ENCODE measurements at places on chromosomes 2 and 18.
A peak's percentile ranks its signal among the peaks of the same experiment; 100 is the strongest.

DNA sequence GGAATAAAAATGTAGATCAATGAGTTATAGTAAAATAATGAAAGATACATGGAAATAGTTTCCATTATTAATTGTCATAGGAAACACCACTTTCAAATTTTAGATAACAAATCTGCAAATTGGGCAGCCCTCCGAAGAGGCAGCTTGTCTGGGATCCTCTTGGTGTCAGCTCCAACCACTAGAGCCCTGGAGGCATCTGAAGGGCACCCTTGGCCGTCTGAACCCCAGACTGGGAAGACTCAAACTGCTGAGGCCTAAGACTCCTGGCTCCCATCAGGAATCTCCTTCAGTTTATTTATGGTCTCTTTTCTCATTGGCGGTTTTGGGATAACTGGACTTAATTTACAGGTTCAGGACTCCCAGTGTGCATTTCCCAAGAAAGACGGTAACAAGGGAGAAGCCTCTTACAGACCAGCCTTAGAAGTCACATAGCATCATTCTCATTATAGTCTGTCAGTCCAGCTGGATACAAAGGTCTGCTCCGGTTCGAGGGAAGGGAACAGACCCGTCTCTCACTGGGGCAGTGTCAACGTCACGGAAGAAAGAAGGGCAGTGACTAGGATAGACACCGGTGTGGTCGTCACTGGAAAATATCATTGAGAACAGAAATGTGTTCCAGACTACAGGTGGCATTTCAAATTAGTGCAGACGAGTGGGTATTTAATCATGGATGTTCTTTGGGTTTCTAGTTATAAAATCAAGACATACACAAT is 390.7 kb upstream of the NETO1 start:
- no peak for DNase-seq

DNA sequence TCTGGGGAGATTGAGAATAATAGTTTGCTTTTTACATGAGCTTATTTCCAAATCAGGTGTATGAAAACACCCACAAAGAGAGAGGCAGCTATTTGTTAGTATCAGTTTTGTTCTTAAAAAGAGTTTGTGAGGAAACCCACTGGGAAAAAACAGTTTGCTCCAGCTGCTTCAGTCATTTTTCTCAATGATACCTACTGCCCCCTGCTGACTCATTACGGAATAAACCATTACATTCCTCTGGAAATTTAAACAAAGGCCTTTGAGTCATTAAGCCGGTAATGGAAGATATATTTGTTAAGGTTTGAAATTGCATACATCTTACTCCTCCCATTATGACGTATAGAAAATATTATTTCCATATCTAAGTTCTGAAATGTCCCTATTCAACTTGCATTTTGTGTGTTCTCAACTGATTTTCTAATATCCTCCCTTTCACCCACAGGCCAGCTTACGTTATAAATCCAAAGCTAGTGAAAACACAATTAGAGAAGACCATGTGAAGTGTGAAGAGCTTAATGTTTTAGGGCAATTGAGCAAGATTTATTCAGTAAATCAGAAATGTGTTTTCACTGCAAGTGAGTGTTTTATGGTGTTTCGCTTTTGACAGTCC is 761.6 kb downstream of the DSC3 start:
- peak; percentile 27 for DNase-seq

DNA sequence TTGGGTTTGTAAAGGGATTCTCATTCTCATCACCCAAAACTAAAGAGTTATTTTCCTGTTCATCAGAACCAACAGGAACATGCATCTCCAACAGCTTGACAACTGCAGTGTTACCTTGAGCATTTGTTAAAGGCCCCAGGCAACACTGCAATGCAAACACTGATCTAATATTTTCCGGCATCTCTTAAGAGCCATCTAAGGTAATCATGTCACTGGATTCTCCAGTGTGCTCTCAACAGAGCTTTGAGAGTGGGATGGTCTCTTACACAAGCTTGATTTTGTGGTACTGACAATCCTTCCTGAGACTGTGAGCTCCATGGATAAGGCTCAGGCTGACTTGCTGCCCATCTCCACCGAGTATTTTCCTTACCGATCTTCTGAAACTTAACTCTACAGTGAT is 90.5 kb upstream of the ITGB6 start:
- DNase-seq, result no peak

DNA sequence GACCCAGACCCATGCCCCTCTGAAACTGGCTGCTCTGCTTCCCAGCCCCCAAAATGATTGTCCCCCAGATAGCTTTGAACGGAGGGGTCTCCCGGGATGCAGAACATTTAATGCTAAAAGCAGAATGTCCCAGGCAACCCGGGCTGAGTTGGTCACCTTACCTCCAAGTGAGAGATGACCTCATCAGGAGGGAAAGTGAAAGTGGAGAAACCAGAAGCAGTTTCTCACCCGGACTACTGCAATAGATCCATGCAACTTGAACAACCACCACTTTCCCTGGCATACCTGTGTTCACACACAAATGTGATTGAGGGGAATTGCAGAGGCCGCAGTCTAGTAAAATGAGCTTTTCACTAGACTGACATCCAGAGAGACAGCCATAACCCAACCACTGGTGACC is 75.3 kb upstream of the NPAS2 start:
- DNase-seq, result no peak

- no peak for DNase-seq
Measured at GRCh38 chr2:22579341-22579740, 805.6 kb upstream of the KLHL29 start.

DNA sequence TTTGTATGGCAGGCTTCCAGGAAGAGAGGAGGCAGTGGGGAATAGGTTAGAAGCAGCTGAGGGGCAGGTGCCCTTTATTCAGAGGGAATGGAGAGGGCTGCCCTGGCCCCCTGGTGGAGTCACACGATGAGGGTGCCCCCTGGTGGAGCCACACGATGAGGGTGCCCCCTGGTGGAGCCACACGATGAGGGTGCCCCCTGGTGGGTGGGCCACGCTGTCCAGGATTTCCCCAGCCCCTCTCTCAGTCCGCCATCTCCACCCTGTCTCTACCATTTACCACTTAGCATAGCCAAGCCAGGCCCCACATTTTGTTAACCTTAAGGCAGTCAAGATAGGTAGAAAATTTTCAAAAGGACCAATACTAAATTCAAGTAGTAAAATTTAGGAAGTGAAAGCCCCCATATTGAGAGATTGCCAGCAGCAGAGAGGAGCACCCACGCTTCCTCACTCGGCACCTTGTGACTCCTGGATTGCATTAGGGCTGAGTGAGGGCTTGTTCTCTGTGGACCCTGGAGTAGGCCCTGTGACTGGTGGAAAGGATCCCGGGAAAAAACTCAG is 10.4 kb upstream of the FAM228A start:
- peak; percentile 11 for DNase-seq

DNA sequence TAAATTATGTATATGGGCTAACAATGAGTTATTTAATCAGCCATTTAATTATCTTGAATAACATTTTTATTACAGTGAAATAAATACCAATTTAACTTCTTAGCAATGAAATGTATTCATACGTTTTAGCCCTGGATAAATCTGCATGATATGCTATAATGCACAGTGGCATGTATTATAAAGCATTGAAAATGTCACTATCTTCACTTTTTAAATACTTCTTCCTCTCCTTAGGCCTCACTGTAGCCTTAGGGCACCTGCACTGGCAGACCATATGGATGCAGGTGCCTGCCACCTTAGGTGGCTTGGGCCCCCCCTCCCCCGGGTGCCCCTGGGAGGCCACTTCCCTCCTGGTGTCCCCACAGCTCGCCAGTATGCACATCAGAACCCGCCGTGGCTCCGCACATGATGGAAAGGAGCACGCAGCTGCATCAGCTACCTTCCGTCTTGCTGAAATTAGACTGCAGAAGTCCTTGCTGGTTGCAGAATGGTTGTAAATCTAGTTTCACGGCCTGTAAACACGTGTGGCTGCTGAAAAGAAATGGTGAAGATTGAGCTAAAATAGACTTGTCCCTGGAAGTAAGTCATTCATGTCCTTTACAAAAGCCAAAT is 56.7 kb downstream of the ADI1 start:
- DNase-seq, result no peak

DNA sequence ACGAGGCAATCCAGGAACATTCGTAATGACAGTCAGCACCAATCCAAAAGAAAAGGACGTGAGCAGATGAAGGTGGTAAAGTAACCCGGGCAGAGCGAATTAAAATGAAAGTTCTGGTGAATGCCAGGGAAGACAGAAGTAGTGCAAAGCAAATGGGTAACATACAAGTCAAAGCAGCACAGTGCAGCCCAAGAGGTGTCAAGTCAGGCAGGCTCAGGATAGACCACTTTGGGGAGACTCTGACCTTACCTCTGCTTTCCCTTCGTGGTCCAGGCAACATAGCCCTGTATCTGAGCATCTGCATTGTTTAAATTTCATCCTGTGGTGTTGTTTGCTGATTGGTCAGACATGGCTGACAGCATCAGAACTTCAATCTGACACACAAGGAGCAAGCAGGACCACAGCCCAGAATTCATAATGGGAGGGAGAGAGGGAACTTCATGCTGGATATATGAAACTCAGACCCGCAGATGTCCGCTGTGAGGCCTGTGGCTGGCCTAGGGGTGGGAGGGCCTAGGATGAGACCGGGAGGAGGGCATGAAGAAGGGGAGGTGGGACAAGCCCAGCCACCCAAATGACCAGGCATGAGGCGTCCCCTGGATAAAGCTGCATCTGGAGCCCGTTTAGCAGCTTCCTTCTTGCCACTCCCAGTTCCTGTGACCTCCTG is 285.7 kb downstream of the TCF4 start:
- no peak for DNase-seq

DNA sequence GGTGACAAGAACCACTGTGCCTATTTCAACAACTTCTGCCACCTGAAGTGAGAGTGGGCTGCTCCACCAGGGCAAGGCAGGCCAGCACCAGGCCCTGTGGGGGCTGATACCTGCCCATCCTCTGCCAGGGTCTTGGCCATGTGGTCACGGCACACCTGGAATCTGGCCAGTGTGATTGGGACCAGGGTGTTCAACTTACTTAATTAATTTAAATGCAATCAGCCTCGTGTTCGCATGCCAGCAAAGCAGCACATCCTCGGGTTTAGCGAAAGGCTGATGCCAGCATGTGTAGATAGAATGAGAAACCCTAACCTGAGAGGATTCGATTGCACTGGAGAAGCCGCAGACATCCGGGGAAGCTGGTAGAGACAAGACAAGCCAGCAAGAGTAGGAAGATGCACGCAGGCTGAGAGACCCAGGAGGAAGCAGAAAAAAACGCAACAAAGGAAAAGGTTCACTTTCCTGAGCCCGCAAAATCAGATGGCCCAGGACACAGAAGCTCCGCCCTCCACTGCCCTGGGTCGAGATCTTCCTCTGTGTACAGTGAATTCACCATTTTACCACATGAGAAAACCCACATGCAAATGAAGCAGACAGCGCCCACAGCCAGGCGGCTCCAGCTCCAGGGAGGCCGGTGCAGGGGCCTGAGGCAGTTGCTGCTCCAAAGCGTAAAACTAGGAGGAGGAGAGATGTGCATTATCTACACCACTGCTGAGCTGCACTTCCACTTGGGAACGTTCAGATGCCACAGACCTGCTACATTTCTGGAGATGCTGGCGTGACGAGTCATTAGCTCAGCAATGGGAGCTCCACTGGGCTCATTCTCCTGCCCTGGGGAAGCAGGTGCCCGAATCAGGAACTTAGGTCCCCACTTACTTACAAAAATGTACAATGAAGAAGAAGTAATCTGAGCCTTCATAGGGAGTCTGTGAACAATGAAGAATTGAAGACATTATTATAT is 92.1 kb downstream of the TMEM18 start:
- no peak for DNase-seq

- peak; percentile 87 for DNase-seq
Measured at GRCh38 chr2:44016282-44016681, 20.5 kb upstream of the LRPPRC start.

GRCh38 chr2:237631007-237631785 is 3.8 kb downstream of the LRRFIP1 start:
- DNase-seq, result no peak

- DNase-seq, result no peak
Measured at GRCh38 chr2:9001778-9002177, 1.7 kb downstream of the MBOAT2 start.

DNA sequence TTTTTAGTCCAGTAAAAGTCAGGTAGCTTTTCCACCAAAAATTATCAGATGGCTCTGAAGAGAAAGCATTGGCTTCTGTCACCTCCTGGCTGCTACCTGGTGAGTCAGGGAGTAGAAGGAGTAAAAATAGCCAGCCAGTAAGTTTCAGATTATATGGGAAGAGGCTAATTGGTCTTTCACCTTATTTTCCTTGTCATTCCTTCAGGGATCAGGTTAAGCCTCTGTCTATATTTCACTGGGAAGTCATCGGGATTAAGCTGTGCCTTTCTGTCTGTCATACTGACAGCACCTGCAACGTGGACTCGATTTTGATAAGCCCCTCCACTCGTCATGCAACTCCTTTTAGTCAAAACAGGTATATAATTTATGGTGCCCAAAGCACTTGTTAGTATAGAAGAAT is 380.7 kb upstream of the CELF4 start:
- DNase-seq, result no peak

- no peak for DNase-seq
Measured at GRCh38 chr2:224222974-224223373, 178.9 kb downstream of the FAM124B start.

DNA sequence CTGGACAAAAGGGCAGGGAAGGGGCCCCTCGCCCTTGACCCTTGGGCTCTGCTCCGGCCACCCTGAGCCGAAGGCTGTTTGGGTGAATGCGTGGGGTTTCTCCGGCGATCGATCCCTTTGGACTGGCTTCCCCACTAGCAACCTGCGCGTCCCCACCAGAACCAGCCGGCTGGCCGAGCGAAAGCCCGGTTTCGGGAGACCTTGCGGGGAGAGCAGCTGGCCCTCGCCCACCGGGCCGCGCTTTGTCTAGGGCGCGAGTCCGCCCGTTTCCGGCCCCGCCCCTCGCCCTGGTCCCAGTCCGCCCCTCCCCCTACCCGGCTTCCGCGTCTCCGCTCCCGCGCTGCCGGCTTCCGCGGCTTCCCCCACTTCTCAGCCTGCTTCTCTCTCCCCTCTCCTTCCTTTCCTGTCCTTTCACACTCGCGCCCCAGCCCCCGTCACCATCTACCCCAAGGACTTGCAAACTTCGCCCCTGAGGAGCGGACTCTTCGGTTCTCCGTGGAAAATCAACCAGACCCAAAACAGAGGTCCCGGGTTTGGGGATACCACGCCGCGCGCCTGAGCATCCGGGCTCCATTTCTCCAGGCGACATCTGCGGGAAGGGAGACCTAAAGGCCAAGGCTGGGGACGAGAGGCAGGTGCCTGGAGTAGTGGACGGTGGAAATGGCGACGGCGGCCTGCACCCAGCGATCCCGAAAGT is 48.0 kb upstream of the ATP6V1B1 start:
- DNase-seq, result peak; percentile 78

- no peak for DNase-seq
Measured at GRCh38 chr2:239258248-239258647, 142.6 kb downstream of the HDAC4 start.

- DNase-seq, result no peak
Measured at GRCh38 chr2:3588084-3588483, 6.8 kb upstream of the COLEC11 start.

DNA sequence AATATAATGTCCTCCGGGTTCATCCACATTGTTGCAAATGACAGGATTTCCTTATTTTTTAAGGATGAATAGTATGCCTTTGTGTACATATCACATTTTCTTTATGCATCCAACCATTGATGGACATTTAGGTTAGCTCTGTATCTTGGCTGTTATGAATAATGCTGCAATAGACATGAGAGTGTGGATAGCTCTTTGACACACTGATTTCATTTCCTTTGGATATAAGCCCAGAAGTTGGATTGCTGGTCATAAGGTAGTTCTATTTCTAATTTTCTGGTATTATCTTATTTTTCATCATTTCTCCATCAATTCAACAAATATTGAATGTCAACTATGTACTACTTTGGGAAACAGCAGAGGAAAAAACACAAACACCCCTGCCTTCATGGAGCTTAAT is 423.3 kb downstream of the MTX2 start:
- DNase-seq, result no peak

All from nephron progenitor cell (in vitro differentiated cells).